ENCODE measurements at places on chromosomes 7 and 10.

GRCh38 chr10:69361303-69361614 lies 55.5 kb downstream of the TACR2 start:
- no peak for DNase-seq

GRCh38 chr10:112758961-112759360 lies 191.1 kb upstream of the TCF7L2 start:
- DNase-seq: no peak

DNA sequence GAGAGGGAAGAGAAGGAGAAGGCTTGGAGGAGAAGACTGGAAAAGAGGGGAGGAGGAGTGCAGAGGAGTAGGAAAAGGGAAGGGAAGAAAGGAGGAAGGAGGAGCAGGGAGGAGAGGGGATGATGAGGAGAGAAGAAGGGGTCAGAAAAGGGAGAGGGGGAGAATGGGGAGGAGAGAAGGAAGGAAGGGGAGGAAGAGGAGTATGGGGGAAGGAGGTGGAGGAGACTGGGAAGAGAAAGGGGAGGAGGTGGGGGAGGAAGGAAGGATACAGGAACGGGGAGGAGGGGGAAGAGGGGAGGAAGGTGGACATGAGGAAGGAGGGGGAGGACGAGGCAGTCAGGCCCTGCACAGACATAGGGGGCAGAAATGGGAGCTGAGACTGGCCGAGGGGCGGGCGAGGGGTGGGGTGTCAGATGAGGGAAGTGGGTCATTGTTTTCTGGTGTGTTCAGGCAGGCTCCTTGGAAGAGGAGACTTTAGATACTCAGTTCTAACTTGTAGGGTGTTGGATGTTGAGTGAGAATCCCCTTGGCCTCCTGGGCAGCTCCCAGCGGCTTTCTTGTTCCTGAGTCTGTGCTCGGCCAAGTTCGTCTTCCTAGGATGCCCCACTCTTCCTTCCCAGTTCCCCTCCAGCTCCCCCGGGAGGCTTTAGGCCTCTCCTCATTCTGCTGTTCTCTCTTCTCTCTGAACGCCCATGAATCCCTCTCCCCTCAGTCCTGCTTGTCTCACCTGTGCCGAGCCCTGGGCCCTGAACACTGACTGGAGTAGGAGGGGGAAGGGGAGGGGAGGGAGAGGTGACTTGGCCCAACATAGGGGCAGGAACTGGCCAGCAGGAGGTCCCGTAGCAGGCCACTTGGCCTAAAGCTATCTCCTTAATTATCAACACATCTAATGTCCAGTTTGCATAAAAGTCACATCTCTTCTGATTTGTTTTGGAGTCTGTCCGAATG lies 12.8 kb upstream of the CRHR2 start:
- no peak for DNase-seq

GRCh38 chr10:786633-787474 lies 97.4 kb upstream of the DIP2C start:
- no peak for DNase-seq

DNA sequence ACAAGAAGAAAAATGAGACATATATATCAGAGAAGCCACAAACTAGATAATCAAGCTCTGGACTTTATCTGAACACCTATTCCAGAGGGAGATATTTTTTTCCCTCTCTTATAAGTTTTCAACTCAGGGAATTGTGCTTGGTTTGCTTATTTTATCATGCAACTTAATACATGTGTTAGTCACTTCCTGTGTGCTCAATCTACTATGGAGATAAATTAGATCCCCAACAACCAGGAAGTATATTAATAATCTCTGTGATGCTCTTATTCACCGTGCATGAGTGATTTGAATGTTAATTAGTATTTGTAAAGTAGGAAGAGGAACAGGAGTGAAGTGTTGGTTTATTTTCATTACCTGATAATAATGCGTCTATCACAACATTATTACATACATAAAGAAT lies 38.8 kb upstream of the ZNF365 start:
- DNase-seq: no peak

DNA sequence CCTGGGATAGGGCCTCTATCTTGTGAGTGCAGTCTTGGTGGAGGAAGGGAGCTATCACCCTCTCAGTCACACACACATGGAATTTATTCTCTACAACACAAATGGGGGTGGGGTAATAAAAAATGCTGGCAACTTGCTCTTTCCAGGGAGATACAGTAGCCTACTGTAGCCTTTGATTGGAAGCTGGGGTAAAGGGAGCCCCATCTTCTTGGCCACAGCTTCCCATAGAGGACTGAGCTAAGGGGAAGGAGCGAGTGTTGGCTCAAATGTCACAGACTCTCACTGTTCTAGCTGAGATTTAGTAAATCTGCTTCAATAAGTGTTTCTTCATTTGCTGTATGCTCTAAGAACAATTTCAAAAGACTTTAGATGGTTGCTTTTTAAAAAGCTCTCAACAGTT lies 222.2 kb upstream of the CXCL12 start:
- DNase-seq: no peak

DNA sequence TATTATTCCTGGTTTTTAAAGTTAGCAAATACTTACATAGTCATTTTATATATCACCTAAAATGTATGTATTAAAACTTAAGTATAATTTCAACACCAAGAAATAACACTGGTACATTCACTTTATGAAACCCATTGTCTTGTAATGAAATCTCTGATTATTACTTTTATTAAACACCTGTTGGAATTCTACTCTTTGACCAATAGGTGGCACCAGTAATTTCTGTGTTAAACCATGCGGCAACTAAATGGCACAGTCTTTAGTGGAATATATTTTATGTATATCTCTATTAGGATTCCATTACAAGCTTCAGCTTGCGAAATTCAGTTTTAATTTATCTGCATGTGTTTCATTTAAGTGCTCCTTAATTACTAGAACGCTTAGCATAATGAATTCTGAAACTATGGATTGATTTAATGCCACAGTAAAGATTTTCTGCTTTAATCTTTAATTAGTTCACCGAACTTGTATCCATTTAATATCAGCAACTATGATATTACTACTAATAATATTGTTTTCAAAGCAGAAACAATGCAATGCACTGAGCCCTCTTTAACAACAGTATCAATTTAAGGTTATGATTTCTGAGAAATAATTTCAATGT lies 181.3 kb downstream of the MAGI2 start:
- DNase-seq: no peak

DNA sequence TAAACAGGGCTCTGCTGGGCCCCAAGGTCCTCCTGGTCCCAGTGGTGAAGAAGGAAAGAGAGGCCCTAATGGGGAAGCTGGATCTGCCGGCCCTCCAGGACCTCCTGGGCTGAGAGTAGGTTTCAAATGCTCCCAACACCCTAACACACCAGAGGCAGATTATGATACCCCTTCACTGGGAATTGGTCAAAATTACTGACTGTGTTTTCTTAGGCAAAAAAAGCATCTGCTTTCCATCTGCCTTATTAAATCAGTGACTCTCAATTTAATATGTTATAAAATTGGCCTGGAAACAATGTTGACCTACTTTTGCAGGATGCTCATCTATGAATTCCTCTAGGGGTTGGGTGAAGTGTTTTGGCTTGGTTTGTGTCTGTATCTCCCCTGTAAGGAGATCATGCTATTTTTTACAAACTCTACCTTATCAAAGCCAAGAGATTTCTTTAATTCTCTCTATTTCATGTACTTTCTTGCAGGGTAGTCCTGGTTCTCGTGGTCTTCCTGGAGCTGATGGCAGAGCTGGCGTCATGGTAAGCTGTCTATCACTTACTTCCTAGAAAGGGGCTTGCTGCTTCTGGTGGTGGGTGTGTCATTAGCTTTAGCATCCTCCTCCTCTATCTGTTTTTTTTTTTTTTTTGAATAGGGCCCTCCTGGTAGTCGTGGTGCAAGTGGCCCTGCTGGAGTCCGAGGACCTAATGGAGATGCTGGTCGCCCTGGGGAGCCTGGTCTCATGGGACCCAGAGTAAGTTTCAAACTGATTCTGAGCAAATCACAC lies 15.9 kb downstream of the COL1A2 start:
- no peak for DNase-seq

GRCh38 chr7:47453093-47454061 lies 128.5 kb downstream of the TNS3 start:
- no peak for DNase-seq

- no peak for DNase-seq
Observed at GRCh38 chr10:31129880-31130405, 98.3 kb upstream of the ZNF438 start.

DNA sequence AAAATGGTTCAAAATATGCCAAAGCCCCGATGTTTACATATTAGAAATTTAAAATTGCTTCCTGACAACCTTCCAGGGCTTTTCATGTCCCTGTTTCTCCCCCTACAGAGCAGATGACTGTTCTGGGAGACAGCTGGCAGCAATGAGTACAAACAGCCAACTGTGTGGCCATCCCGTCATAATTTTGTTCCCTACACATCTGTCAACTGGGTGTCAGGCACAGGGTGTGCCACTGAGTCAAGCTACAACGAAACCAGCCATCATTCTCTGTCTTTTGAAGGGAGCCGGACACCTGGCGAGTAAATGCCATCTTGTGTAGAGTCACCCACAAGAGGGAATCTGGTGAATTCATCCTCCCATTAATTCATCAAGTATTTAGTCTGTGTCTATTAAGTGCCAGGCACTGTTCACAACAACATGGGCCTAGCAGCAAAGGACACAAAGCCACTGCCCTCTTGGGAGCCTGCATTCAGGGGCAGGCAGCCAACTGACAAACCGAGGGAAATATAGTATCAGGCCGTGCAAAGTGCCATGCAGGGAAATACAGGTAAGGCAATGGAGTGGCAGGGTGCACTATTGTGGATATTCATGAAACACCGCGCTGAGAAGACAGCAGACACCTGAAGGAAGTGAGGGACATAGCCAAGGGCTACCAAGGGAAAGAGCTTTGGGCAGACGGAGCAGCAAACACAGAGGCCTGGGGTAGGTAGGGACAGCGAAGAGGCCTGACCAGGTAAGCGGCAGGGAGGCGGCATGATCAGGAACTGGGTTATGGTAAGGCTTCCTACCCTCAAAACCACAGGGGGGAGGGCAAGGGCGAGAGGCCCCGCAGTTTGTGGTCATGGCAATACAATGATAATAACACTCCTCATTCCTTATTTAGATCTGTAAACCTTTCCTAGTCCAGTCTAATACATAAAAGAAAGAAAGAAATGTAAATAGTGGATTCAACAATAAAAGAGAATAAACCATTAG lies 213.6 kb downstream of the FAM107B start:
- DNase-seq: no peak

- no peak for DNase-seq
Observed at GRCh38 chr7:34165927-34166550, 260.7 kb downstream of the BMPER start.

DNA sequence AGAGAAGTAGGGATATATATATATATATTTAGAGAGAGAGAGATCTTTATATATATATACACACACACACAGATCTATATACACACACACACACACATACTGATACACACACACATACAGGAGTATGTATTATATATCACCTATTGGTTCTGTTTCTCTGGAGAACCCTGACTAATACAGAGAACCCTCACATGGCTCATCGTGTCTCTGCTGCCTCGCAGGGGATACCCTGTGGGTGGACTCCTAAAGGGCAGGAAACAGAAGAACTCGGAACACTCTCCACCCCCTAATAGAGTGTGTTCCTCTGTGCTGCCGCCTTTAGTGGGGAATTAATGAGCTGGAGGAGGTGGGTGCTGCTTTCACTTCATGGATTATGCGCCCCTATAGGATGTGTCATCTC lies 86.6 kb downstream of the NPY start:
- DNase-seq: no peak

Data from caudate nucleus (tissue), 63 donors.